ENCODE measurements at places on chromosomes 2 and 18.

GRCh38 chr2:167732326-167732725, 515.1 kb downstream of the STK39 start:
- no peak for DNase-seq

- DNase-seq, result no peak
Measured at GRCh38 chr18:78245451-78245850, 734.2 kb upstream of the SALL3 start.

DNA sequence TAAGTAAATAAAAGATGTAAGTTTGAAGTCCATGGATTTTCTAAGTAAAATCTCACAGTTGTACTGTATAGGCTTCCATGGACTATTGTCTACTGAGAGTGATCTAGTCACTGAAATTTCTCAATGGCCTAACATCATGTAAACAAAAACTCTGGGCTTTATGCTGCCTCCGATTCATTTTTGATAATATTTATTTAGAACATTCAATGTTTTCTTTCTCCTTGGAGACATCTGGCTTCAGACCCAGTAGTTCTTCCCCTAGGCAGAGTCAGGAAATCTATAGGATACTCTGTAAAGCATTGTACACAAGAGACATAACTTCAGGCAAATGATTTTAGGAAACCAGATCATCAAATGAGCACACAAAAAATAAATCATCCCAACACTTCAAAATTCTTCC, 1208.6 kb upstream of the ZEB2 start:
- no peak for DNase-seq

- DNase-seq, result no peak
Measured at GRCh38 chr18:10759241-10759640, 233.4 kb downstream of the NAPG start.

DNA sequence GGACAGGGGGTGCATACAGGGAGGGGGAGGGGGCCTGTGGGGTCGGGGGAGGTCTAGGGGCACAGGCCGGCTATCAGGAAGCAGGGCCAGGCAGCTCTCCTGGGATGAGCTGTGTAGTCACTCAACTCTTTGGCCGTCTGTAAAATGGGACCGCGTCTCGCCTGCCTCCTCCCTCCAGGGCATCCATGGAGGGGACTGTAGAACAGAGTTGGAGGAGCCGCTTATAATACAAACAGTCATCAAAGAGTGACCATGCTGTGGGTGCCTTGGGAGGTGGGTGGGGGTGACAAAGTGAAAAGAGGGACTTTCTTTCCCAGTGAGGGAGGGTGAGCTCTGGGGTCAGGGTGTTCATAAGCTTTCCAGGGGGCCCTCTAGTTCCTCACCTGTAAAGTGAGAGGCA, 169.6 kb upstream of the HAAO start:
- no peak for DNase-seq

DNA sequence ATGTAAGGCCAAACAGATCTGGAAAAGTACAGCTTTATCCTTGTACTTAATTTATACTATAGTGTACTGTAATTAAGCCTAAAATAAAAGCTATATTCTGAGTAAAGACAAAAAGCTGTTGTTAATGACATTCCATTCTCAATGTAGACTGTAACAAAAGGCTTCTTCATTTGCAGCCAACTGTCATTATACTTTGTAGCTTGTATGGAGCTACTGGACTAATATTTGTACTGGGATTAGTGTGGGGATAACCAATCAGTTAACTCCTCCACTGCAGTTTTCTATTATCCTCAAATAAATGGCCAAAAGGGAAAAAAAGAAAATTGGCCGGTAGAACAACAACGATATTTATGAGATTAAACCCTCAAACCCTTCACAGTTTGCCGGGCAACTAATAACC, 66.5 kb downstream of the STK39 start:
- DNase-seq, result no peak

DNA sequence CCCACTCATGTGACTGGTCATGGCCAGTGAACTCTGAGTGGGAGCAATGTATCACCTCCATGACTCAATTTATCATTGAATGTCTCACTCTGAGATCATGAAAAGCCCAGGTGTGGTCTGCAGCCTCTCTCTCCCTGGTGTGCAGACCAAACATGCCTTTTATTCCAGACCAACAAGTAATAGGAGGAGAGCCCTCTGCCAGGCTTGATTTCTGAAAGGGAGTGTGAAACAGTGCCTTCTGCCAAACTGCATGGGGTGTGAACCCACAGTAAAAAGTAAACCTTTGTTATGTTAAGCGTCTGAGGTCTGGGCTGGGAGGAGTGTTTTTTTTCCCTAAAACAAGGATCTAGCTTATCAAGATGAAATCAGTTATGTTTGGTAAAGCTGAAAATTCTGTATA, 601.2 kb downstream of the ADCYAP1 start:
- DNase-seq, result no peak

- DNase-seq, result no peak
Measured at GRCh38 chr2:239554766-239555570, 154.1 kb upstream of the HDAC4 start.

- DNase-seq, result no peak
Measured at GRCh38 chr18:76528477-76529432, 33.7 kb upstream of the ZNF516 start.

DNA sequence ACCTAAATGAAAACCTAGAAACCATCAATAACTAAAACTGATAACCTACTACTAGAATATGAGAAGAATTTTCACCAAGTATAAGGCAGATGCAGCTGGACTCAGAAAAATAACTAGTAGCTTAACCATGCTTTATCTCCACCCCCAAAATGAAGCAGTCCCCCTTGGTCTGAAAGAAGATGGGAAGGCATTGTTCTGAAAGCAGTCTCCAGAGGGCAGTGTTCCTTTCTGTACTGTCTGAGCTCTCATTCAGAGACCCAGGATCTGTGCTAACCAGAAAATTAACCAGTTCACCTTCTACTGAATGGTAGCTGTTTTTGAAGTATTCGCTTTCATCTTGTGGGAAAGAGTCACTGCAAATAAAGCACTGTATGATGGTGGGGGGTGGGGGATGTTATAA, 273.0 kb downstream of the PDE11A start:
- DNase-seq, result no peak

DNA sequence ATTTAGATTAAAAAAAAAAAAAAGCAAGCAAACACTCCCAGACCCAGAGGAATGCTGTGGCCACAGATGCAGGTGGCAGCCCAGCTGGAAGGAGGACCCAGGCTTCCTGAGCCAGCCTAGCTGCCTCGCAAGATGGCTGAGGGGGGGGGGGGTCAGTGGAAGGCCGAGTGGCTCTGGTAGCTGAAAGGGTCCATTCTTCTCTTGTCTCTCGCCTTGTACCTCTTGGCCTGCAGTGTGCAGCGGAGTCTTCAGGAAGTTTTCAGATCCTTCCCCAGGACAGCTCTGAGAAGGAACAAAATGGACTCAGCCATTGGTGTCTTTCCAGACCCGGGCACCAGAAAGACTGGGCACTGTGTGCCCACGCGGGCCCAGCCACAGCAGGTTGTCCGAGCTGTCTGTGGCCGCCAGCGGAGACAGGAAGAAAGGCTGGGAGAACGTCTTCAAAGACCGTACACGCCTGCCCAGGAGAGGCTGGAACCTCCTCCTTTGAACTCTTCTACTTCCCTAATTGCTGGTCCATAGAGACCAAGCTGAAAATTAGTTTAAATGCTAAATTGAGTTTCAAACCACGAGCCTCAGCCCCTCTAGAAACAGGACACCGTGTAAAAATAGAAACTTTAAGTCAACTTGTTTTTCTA, 21.3 kb downstream of the APCDD1 start:
- DNase-seq, result no peak

DNA sequence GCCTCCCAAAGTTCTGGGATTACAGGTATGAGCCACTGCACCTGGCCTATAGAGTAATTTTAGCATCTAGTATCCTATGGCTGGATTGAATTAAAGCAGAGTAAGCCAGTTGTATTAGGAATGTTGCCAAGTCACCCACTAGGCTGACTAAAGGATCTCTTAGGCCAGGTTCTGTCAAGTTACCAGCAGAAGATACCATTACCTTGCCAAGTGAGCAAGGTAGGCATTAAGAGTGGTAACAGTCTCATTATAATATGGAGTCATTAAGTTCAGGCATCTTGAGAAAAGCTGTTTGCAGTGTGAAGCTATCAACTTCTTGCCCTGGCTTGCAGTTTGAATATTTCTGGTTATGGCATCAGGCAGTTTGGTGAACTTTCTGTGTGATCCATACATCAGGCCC, 37.0 kb upstream of the MTCL1 start:
- DNase-seq, result no peak

GRCh38 chr2:9799729-9800632, 43.3 kb upstream of the TAF1B start:
- peak; percentile 81 for DNase-seq

DNA sequence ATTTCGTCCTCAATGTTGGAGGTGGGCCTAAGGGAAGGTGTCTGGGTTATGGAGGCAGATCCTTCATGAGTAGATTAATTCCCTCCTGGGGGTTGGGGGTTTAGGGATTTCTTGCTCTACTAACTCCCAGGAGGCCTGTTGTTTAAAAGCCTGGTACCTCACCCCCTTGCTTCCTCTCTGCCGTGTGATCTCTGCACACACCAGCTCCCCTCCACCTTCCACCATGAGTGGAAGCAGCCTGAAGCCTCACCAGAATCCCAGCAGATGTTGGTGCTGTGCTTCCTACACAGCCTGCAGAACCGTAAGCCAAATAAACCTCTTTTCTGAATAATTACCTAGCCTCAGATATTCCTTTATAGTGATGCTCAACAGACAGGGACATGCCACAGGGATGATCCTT, 141.5 kb downstream of the ZNF516 start:
- no peak for DNase-seq

DNA sequence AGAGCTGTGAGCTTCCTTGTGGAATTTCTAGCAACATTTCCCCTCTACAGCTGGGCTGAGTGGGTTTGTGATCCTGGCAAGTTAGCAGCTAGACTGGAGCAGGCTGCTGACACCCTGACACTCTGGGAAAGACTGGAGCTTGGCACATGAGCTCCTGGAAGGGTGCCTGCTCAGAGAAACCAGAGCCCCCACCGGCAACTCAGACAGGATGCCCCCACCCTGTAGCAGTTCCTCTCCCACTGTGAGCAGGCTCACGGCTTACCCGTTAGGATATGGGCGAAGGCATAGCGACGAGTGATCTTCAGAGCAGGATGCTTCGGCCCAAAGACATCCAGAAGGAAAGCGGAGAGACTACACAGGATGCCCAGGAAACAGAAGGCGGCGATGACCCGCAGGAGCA, 11.2 kb downstream of the TMEM127 start:
- DNase-seq, result no peak

- DNase-seq, result no peak
Measured at GRCh38 chr18:24710474-24710873, 250.0 kb downstream of the HRH4 start.

DNA sequence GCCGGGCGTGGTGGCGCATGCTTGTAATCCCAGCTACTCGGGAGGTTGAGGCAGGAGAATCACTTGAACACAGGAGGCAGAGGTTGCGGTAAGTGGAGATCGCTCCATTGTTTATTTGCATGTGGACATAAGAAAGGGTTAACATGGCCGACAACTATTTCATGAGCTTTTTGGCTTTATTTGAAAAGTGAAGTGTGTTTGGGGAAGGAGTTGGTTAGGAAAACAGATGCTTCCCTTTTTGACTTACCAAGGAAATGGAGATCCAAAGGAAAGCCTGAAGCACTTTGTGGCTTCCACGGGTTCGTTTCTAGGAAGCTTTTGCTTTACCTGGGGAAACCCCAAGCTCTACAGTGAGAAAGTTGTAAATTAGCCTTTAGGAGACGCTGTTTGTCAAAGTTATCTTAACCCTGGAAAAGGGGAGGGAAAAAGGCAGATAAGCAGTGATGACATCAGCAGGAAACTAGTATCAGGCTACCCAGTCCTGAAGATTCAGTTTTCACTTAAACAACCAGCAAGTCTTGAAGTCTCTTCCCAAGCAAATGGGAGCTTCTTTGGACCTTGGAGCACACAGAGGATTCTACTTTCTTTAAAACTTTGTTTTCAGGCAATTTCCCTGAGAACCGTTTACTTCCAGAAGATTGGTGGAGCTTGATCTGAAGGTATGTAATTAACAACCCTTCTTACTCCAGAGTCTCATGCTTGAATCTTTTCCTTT, at the start of gene CASP10:
TSS of gene CASP10 (plus strand) at position 492 of the 715 bp plus-strand sequence. CDS start 2,637 bp downstream, outside the sequence.
- no peak for DNase-seq

- no peak for DNase-seq
Measured at GRCh38 chr18:23990474-23991410, 23.8 kb upstream of the TTC39C start.

DNA sequence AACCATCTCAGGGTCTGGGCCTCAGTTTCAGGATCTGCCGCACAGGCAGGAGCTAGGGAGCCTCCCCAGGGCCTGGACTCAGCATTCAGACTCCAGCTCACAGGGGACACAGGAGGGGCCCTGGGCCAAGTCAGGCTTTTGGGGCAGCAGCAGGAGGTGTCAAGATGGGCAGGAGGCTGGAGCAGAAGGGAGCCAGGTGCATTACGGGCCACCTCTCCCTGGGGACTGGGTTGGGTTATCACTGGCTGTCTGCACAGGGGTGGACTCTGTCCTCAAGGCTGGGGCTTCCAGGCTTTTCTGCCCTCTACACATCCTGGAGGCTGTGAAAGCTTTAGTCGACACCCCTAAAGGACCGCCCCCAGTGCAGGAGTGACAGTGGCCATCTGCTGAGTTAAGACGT, 20.0 kb downstream of the AQP12A start:
- DNase-seq, result no peak

DNA sequence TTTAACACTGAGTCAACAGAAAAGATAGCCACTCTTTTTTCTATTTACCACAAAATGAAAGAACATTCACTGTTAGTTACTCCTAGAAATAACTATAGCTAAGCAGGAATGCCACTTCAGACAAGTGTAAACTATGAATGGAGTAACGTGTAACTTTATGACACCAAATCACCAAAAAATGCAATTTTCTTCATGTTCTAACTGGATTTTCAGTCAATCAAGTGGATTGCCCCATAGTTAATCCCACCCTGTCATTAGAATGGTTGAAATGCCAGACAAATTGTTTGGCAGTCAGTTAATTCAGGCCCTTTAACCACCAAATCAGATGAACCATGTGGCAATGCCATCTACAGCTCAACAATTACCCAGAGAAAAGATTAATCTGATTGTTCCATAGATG, 9.9 kb downstream of the EPHA4 start:
- DNase-seq, result no peak

GRCh38 chr2:42926434-42927333, 134.3 kb upstream of the HAAO start:
- DNase-seq, result no peak

DNA sequence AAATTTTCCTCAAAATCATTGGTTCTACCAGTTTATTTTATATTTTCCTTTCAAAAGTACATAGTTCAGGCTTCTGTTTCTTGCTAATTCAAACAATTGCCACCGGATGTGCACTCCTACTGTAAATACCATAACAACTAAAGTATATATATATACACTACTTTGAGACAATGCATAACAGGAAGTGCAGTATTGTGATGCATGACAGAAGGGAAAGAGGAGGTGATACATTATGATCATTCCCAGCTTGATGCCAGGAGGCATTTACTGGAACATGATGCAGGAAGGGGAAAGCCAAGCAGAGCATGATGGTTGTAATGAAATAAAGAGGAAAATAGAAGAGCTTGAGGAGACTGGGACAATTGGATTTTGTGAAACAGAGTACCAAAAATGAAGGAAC, 215.2 kb upstream of the NT5C1B start:
- DNase-seq, result no peak

DNA sequence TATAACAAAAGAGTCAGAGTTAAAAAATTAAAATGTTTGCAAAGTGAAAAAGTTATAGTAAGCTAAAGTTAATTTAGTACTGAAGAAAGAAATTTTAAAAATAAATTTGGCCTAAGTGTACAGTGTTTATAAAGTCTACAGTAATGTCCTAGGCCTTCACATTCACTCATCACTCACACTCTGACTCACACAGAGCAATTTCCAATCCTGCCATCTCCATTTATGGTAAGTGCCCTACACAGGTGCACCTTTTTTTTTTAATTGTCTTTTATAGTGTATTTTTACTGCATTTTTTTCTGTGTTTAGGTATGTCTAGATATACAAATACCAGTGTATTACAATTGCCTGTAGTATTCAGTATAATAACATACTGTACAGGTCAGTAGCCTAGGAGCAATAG, 562.9 kb downstream of the PIK3C3 start:
- DNase-seq, result no peak
